ENCODE measurements at places on chromosomes 7 and 10. TPM values are rescaled to one million over a fixed set of nuclear protein-coding genes. Genes with fewer than 3 reads are reported as not detected.

GRCh38 chr10:77789016-77789415 is 137.5 kb downstream of the DLG5 start:
- DNase-seq, result no peak

DNA sequence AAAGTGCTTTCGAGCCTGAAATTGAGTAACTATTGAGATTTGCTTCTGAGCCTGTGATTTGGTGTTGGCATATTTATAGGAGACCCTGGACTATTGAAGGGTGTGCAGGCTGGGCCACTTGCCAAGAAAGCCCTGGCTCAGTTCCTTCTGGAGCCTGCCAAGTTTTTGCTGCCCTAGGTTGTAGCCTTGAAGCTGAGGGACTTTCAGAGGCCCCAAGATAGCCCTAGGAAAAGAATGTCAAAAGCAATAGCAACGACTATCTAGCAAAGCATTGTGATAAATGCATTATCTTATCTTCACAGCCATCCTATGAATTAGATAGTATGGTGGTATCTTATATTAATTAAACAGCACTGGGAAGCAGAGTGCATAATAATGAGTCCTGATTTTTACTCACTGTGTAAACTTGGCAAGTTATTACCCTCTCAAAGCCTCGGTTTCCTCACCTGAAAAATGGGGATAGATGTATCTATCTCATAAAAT is 473.7 kb upstream of the PODXL start:
- no peak for DNase-seq

DNA sequence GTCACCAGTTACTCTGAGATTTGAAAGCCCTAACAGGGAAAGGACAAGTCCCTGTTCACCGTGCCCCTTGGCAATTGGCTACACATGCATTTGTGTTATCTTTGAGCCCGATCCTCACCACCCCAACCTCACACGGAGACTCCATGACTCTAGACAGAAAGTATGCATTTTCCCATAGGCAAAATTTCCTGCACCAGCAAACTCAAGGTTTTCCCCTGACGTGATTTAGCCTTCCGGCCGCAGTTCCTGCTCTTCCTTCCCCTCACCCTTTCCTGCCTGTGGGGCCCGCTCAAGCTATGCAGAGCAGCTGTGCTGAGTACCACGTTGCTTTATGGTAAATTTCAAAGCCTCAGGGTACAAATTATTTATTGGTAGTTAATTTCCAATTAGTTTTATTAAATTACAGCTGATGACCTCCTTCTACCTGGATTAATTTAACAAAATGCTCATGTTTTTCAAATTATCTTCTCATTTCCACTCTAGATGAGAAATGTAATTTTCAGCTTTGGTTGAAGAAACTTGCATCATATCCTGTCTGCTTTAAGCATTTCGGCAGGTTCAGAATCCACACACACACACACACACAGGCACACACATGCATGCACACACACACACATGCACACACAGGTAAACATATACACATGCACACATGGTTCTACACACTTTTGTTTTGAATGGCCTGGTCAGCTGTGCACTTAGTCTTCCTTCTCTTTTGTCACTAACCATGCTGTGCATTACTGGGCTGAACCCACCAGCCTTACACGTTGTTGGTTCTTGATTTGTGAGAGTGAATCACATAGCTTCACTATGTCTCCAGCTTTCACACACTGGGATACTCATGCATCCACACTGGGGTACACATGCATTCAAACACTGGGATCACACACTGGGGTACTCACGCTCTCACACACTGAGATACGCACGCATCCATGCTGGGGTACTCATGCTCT is 283.1 kb upstream of the PITRM1 start:
- no peak for DNase-seq

- DNase-seq, result no peak
These were observed 7.5 kb downstream of the KCP start for GRCh38 chr7:128902761-128903585.

DNA sequence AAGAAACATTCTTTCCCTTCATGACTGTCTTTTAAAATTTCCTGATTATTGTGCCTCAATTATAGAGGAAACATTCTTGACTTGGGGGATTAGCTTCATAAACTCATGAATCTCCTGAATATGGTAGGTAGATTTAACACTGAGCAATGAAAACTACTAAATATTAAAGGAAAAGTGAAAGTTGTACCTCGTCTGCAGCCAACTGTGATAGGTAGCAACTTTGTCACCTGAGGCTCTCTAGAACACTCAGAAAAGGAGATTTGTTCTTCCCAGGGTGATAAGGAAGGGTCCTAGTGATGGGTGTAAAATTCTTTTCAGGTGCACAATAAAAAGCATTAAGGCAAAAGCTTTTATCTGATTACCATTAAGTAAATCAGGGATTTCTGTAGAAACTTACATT is 78.1 kb downstream of the AHR start:
- no peak for DNase-seq

- DNase-seq, result peak; percentile 84
These were observed 11.8 kb upstream of the ACBD5 start for GRCh38 chr10:27252267-27253000.

GRCh38 chr7:35499226-35499625 is 195.7 kb downstream of the HERPUD2 start:
- no peak for DNase-seq

DNA sequence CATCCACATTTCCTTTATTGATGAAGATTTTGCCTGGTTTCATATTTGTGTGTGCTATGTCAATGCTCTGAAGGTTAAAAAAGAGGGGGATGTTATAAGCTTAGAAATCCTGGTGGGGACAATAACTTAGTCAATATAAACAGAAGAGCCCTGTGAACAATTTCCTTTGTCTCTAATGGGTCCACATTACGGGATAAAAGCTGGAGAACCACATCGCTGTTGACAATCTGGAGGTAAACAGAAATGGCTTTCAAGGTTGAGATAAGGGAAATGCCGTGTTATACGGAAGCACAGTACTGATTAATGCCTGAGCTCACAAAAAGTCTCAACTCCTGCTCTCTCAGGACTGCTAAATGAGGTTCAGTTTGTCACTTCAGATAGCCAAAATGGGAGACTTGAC is 16.8 kb downstream of the ASAH2 start:
- DNase-seq, result no peak

- DNase-seq, result no peak
These were observed 41.7 kb upstream of the UBN2 start for GRCh38 chr7:139189357-139189756.

DNA sequence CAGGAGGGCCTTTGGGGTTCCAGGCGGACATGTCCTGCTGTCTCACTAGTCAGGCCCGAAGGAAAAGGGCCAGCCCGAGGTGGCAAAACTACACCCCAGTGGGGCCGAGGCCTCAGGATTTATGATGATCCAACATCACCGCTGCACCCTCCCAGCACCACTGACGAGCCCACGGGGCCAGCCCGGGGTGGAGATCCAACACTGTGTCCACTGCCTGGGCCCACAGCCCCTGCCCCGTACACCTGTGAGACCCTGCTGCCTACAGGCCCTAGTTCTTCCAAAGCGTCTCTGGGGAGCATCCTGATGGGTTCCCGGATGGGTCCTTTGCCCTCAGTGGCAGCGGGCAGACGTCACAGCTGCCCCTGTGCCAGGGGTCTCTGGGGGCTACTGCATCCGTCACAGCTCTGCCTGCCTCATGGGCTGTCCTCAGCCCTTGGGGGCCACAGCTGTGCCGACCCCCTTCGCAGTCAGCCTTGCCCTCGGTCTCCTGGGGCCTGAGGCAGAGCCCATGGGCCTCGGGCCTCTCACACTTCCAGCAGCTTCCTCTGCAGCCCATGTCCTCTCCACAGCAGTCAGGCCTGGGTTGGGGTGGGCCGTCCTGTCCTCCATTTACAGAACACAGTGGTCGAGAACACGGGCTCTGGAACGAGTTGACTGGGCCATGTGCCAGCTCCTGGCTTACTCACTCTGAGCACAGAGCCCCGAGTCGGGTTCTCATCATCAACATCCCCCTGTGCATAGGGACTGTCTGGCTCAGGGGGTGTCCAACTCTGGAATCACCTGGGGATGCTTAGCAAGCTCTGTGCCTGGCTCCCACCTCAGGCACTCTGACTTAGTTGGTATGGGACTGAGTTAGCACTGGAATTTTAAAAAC is 64.9 kb downstream of the FOXL3 start:
- DNase-seq, result no peak

- no peak for DNase-seq
These were observed 117.0 kb upstream of the FAM3C start for GRCh38 chr7:121513105-121513504.

GRCh38 chr7:43458330-43459018 is 124.4 kb upstream of the STK17A start:
- DNase-seq, result no peak

- no peak for DNase-seq
These were observed 186.0 kb upstream of the CACNA2D1 start for GRCh38 chr7:82629583-82629982.

DNA sequence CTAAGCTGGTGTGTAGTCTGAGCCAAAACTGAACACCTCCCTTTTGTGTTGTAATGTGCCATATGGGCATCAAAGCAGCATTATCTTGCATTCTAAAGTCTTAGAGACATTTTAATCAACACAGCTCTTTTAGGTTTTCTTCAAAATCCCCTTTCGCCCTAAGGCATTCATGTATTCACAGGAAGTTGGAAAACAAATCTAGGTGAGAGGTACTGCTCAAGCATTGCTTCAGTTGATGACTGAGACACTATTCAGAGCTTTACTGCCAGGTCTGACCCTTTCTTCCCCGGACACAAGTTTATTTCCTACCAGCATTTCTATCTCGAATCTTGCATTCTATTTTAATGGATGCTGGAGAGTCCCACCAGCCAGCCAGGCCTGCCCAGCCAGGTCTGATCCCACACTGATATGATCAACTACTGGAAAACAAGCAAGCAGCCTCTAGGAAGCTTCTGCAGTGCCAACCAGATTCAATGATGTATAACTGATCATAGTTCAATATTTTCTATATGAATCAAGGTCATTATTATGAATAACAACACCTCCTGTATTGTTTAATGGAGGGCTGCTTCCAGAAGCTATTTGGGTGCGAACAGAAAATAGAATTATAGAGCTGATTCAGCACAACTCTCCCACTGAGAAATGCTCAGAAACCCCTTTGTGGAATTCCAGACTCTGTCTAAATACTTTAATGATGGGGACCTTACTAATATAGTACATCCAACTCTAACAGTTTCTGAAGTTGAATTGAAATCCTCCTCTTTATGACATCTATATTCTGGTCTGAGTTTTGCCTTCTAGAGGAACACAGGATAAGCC is 4.0 kb upstream of the BRAF start:
- DNase-seq, result no peak

- no peak for DNase-seq
These were observed 619 bp upstream of the LMTK2 start for GRCh38 chr7:98105942-98106544.

GRCh38 chr10:70673929-70674559 is 1.7 kb downstream of the ADAMTS14 start:
- DNase-seq, result no peak

- no peak for DNase-seq
These were observed 224.3 kb downstream of the TWIST1 start for GRCh38 chr7:18893156-18893555.

DNA sequence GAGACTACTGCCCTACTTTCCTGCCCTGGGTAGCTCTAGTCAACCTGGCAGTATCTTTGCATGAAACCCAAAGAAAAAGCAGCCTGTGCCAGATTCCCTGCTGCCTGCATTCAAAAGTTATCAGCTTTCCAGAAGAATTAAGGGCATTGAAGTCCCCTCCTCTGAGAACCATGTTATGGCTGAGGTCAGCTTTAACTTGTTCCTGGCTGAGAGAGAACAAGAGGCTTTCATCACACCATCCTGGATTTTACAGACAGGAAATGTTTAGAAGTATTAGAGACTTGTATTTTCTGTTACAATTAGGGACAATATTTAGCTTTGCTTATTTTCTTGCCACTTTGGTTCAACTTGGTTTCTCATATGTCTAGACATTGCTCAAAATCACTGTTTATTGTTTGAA is 238.8 kb downstream of the ARL4A start:
- no peak for DNase-seq

- DNase-seq, result no peak
These were observed 195.1 kb upstream of the WDR11 start for GRCh38 chr10:120656107-120656506.

- DNase-seq, result no peak
These were observed 66.5 kb downstream of the ANK3 start for GRCh38 chr10:60323162-60323561.

DNA sequence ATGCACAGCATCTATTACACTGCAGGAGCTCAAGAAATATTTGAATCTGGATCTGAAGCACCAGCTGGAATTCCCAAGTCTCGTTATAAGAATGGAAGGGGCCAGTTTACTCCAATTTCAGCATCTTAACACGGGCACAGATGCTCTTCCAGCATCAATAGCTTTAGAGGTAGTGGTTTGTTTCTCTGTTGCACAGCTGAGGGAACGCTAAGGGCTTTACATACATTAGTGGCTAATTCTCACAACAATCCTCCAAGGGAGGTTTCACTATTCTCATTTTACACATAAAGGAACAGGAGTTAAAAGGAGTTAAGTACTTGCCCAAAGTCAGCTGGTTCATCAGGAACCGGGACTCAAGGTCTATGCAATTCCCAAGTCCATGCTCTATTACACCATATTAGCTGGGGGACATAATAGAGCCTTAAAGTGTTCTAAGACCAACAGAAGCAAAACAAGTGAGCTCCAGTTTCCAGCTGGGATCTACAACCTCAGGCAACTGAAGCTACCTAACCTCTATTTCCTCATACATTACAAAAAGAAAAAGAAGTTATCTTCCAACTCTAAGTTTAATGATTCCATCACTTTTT is 9.9 kb downstream of the XPNPEP1 start:
- DNase-seq, result no peak

DNA sequence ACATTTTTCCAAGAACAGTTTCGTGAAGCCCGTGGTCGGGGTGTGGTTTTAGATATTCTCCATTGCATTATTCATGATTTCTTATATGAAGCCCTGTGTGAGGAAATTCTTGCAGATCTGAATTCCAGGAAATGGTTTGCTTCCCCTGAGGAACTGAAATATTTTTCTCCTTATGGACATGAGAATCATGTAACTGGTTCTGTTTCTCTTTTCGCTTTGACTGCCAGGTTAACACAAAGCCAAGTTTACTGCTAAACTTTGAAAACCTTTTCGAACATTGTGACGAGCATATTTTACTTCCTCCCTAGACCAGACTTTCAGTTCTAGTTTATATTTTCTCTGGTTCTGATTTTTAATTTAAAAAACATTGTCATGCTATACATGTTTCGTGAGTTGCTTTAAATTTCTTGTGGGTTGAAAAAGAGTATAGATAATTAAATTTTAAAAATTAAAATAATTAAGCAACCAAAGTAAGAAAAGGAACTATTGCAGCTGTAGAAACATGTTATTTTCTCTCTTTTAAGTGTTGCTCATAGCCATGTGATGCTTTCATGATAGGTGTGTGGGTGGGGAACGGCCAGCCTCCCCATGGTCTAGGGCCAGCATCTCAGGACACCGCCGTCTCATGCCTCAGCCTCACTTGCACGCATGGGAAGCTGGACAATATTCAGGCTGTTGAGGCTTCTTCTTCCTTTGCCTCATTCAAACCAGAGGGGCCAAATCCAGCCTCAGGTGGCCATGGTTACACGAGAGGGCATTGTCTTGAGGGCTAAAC is 97.1 kb downstream of the CREB5 start:
- DNase-seq, result no peak

PTPRE gene
- 280 TPM for total RNA-seq

OR2A42 gene
- not detected for total RNA-seq

NAT16 gene
- total RNA-seq, result not detected

HIBADH gene
- total RNA-seq, result 8.1 TPM

PRSS37 gene
- not detected for total RNA-seq

All from natural killer cell (primary cell).